Activated CD8-positive, alpha-beta memory T cell treated with anti-CD3 and anti-CD28 coated beads, Interleukin-2, amount 50 U/mL, for 48 hours (primary cell): ENCODE measurements at places on chromosomes 13 and 19.
A peak's percentile ranks its signal among the peaks of the same experiment; 100 is the strongest.

- DNase-seq = no peak
Measured at GRCh38 chr19:50705422-50706019, 14.1 kb downstream of the SHANK1 start.

DNA sequence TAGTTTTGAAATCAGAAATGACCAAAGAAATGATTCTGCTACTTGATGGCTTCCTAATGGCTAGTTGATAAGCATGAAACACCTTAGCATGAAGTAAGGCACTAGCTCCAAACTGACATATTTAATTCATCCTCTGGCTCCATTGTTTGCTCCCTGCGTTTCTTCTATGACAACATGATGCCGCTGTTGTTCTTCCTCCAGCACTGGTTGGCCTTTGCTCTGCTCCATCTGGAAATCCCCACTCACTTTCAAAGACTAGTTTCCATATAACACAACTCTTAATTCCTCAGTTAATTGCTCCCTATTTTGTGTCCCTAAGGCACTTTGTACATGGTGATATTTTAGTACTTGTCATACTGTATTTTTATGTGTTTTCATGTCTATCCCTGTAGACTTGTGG lies 151.6 kb downstream of the GPC6 start:
- DNase-seq = no peak

- DNase-seq = no peak
Measured at GRCh38 chr19:11337080-11337479, 2.4 kb downstream of the RAB3D start.

- DNase-seq = no peak
Measured at GRCh38 chr13:37616131-37616530, 17.6 kb upstream of the POSTN start.

DNA sequence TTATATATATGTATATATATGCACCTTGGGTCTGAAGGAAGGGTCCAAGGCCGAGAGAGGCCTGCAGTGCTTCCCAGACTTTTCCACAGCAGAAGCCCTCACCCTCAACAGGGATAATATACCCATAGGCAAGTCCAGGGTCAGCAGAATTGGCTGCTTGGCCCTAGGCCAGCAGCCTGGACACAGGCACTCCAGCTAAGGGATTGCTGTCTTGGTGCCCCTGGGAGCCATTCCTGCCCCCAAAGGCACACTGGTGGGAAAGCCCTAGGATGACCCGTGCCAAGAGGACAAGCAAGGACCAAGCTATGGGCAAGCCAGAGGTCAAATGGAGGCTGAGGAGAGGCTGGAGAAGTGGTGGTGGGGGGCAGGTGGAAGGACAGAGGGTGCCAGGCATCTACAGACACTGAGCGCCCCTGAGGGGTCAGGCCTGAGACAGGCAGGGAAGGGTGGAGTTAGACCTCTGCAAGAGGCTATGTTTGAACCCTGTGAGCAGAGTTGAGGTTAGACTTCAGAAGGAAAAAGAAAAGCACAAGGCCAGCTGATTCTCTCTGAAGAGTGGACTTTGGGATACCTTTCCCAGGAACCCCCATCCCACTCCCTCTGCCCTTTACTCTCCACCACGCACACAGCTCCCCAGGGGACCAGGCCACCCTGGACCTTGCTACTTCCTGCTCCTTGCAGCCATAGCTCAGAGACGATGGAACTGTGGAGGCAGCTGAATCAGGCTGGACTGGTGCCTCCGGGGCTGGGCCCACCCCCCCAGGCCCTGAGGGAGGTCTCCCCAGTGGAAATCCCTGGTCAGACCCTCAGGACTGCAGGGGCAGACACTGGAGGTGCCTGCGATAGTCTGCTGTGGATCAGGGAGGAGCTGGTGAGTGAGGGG lies at the start of gene ERICH4:
TSS of gene ERICH4 (plus strand) at position 684 of the 883 bp plus-strand sequence. CDS start at position 698, 14 bp downstream.
- peak; percentile 43 for DNase-seq
